NCI-H1417 treated with DMSO at 0.1 percent for 48 hours (cell line): ENCODE measurements at places on chromosomes 2 and 18.

DNA sequence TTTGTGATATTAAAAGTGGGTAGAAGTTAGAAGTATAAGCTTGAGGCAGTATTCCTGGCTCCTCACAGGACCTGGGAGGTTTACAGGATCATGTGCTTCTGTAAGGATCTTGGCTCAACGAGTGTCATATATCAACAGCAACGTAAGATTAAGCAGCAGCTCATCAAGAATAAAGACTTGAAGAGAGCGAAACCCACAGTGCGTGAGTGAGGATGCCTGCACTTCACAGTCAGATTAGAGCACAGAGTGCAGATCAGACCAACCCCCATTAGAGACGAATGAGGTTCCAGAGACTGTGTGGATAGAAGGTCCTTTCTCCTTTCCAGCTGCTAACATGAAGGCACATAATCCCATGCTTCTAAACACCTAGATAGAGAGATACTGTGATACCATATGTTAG lies 1656.7 kb upstream of the NXPH2 start:
- DNase-seq: no peak

DNA sequence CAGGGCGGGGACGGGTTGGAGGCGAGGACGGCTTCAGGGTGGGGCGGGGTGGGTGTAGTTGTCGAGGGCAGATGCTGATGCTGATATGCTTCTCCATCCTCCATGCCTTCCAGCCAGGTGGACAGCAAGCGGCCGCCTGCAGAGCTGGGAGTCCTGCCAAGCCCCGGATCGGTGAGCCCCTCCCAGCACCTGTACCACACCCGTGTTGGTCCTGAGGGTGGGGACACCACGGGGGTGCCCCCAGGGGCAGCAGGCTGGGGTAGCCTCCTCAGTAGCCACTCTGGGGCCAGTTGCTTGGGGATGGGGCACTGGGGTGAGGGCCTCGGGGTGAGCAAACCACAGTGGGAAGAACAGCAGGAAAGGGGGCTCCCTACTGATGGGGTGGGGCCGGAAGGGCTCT lies 2.6 kb downstream of the ANO7 start:
- no peak for DNase-seq

DNA sequence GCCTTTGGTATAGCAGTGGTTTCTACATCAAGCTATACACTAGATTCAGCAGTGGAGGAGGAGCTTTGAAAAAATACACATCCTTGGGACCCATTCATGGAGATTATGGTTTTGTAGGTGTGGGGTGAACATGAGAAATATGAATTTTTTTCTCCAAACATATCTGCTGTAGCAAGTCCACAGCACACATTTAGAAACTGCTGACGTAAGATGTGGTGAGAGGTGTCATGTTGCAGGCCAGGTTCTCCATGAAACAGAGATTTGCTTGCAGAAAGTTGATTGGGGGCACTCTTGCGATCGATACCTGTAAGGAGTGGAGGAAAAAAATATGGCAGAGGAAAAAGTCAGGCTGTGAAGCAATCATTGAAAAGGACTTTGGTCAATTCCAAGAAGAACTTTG lies 67.9 kb downstream of the FASTKD2 start:
- DNase-seq: no peak

GRCh38 chr18:2420367-2420766 lies 150.9 kb downstream of the METTL4 start:
- no peak for DNase-seq

DNA sequence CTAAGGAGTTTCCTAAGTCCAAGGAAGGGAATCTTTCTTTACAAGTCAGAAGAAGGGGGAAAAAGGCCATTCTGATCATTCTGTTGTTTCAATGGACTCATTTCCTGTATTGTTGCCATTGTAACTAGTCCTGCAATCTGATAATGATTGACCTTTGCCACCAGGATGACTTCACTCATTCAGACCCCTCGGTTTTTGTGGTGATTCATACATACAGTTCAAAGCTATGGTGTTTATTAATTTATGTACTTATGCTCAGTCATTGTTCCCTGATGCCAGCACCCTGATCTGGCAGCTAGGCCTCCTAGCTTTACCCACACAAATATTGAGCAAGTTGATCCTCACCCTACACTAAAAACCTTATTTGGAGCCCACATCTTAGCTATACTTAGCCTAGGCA lies 57.6 kb upstream of the ZNF519 start:
- DNase-seq: no peak
